Stimulated activated CD4-positive, alpha-beta T cell treated with anti-CD3 and anti-CD28 coated beads, Interleukin-1b, Interleukin-23, amount 100 ng/mL, for 4 hours (primary cell): ENCODE measurements at places on chromosomes 16 and 17.

GRCh38 chr16:85567101-85567866 lies 45.8 kb upstream of the GSE1 start:
- DNase-seq = no peak

GRCh38 chr17:28173801-28174200 lies 131.3 kb downstream of the NLK start:
- no peak for DNase-seq

DNA sequence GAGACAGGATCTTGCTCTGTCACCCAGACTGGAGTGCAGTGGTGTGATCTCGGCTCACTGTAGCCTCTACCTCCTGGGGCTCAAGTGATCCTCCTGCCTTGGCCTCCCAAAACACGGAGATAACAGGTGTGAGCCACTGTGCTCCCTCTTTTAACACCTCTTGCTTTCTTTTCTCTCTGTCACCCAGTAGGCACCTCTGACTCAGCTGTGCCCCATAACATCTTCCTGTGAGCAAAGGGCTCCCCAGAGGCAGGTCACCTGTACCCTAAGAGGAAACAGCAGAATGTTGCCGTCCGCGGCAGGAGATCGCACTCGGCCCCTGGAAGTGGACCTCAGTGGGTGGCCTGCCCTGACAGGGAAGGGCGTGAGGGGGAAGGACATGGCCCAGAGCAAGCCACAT lies 918 bp upstream of the NLRC3 start:
- DNase-seq = no peak

DNA sequence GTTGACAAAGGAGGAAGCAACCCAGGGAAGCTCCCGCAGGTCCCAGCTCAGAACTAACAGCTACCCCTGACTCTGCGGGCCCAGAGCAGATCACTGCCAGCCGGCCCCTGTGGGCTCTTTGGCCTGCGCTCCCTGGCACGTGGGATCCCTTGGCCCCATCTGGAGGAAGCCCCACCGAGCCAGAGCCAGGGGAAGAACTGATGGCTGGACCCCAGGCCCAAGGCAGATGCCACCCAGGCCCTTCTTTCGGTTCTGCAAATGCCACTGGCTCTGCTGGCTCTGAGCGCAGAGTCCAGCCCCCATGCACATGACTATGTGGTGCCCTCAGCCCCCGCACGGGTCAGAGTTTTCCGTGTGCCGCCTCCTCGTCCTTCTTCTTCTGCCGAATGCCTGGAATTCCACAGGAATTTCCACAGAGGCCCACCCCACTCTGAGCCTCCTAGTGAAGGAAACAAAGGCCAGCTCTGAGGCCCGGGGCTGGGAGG lies 35.8 kb upstream of the SNN start:
- no peak for DNase-seq

DNA sequence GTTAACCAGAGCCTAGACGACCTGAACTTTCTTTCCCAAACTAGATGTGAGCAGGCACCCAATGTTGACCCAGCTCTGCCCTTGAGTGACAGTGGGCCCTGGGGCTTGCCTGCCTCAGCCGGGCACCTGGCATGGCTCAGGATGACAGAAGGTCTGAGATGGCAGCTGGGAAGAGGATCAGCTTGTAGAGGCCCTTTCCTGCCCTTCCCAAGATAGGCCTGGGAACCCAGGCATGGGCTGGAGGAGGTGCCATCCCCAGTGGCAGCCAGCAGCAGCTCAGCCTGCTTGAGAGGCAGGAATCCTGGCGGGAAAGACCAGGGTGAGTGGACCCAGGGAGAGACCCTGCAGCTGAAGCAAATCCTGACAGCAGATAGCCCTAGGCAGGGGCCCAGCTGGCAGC lies 59.1 kb downstream of the PIPOX start:
- no peak for DNase-seq

DNA sequence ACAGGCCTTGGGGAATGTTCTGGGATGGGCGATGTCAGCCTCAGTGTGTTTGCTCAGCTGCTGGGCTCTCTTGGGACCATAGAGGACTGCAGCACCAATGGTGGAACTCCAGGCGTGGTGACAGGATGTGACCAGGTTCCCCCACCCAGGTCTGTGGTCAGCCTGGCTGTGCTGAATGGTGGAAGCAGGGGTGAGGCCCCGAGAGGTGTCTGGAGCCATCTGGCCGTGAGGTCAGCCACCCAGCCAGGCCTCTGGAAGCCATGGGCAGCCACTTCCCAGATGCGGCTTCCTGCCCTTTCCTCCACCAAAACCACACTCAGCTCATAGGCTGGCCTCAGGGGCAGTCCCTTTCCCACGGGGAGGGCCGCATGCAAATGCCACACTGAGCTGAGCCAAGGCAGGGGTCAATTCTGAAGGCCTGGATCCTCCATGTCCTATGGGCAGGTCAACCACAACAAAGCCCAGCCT lies 7.8 kb upstream of the MAPK7 start:
- DNase-seq = no peak

DNA sequence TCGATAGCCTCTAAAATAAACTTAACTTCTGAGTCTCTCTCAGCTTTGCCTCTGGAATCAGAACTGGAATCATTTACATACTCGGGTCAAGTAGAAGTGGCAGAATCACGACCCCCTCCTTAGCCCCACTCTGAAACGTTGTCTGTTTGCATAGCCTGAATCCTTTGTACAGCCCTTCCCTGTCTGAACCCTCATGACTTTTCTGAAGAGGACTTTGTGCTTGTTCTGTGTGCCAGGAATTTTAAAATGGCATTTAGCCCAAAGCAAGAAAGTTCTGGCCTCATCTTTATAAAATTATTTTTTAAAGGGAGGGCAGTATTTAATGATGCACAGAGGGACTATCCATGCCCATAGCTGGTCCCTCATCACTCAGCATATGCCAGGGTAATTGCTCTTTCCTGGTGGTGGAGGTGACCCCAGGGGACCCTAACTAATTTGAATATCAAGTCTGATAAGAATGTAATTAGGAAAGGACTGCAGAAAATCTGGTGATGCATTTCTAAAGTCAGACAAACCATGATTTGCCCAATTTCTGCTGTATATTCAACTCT lies 342.7 kb upstream of the TNRC6C start:
- DNase-seq = no peak

DNA sequence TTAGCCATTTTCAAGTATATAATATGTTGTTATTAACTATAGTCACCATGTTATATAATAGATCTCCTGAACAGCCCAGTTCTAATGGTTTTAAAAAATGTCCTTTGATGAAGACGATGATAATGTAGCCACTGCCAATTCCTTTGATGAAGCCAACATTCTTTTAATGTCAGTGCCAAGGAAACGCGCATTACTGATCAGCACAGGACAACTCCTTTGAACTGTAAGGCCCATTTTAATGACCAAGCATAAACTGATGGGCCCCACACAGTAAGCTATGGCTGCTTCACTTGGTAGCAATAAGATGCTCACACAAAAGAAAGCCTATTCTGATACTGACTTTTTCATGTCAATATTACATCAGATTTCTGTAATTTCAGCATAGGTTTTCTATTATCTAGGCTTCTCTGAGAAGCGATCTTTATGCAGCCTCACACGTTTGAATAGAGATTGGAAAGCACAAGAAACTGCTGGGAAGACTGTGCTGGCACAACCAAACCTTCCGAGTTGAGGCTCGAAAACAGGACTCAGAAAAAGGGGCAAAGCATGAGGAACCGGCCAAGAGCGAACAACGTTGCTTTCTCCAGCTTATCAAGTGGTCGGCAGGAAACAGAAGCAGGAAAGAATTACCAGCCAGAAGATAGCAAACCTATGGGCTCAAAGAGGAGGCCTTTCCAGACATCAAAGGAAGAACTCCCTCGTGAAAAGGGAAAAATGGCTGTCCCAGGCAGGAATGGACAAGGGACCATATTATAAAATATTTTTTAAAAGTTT lies 19.4 kb downstream of the ERN1 start:
- no peak for DNase-seq

- DNase-seq = no peak
Measured at GRCh38 chr16:85077039-85077438, 35.2 kb downstream of the CIBAR2 start.

- no peak for DNase-seq
Measured at GRCh38 chr16:11408216-11408615, 63.0 kb downstream of the RMI2 start.

GRCh38 chr16:53892155-53892554 lies 188.2 kb downstream of the FTO start:
- peak; percentile 1 for DNase-seq

GRCh38 chr17:17096438-17097178 lies 54.4 kb downstream of the MPRIP start:
- no peak for DNase-seq

GRCh38 chr16:4101421-4102219 lies 14.6 kb downstream of the ADCY9 start:
- no peak for DNase-seq

DNA sequence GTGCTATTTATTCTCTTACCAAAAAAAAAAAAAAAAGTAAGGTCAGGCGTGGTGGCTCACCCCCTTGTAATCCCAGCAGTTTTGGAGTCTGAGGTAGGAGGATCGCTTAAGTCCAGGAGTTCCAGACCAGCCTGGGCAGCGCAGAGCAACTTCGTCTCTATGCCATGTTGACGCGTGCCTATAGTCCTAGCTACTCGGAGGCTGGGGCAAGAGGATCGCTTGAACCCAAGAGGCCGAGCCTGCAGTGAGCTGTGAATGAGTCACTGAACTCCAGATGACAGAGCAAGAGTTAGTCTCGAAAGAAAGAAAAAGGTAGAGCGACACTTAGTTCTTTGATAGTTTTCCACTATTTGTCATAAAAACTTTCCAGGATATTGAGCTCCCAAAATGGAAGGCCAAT lies 1.4 kb upstream of the TENT4B start:
- peak; percentile 11 for DNase-seq

- DNase-seq = no peak
Measured at GRCh38 chr16:56851671-56852400, 13.2 kb upstream of the SLC12A3 start.

GRCh38 chr17:32265192-32265923 lies at the start of gene RHBDL3:
TSS of gene RHBDL3 (plus strand) at chr17:32265832. CDS start at chr17:32266190, 358 bp downstream.
- DNase-seq = peak; percentile 23

GRCh38 chr17:29905086-29905878 lies 24.7 kb downstream of the SSH2 start:
- DNase-seq = no peak

- DNase-seq = no peak
Measured at GRCh38 chr17:13070732-13071131, 52.9 kb upstream of the ELAC2 start.

GRCh38 chr17:31111183-31111582 lies 16.4 kb downstream of the NF1 start:
- DNase-seq = no peak

- DNase-seq = no peak
Measured at GRCh38 chr16:4391631-4392381, 20.2 kb downstream of the VASN start.

- DNase-seq = no peak
Measured at GRCh38 chr17:373613-374230, 21.1 kb upstream of the RPH3AL start.

DNA sequence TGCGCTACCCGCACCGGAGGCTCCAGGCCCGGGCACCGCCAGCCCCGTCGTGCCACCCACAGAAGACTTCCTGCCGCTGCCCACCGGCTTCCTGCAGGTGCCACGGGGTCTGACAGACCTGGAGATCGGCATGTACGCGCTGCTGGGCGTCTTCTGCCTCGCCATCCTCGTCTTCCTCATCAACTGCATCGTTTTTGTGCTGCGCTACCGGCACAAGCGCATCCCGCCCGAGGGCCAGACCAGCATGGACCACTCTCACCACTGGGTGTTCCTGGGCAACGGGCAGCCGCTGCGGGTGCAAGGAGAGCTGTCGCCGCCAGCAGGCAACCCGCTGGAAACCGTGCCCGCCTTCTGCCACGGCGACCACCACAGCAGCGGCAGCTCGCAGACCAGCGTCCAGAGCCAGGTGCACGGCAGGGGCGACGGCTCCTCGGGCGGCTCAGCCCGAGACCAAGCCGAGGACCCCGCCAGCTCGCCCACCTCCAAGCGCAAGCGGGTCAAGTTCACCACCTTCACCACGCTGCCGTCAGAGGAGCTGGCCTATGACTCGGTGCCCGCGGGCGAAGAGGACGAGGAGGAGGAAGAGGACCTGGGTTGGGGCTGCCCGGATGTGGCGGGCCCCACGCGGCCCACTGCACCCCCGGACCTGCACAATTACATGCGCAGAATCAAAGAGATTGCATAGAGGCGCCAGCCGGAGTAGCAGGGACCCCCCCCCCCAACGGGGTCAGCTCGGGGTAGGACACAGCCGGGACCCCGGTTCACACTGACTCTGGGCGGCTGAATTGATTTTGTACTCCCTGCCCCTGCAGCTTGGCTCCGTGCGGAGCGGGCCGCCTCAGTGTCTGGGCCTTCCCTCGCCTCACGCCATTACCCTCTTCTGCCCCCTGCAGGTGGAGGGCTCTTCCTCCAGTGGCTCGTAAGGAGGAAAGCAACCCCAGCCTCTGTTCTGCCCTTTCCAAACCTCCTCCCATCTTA lies 58.5 kb downstream of the TMEM132E start:
- DNase-seq = peak; percentile 71

DNA sequence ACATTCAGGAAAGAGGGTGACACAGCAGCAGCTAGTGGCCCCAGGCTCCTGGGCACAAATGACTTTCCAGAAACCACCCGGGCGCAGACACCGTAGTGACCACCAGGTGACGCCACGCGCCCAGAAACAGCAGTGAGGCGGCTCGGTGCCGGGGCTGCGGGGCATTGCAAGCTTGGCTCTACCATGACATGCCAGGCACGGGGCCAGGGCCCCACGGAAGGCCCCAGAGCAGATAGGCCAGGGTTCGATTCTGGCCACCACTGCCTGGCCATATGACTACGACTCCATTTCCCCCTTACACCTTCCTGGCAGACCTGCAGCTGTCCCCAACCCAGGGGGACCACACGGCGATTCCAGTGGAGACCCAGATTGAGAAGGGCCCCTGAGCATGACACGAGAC lies 6.7 kb downstream of the RHBDF1 start:
- peak; percentile 80 for DNase-seq

DNA sequence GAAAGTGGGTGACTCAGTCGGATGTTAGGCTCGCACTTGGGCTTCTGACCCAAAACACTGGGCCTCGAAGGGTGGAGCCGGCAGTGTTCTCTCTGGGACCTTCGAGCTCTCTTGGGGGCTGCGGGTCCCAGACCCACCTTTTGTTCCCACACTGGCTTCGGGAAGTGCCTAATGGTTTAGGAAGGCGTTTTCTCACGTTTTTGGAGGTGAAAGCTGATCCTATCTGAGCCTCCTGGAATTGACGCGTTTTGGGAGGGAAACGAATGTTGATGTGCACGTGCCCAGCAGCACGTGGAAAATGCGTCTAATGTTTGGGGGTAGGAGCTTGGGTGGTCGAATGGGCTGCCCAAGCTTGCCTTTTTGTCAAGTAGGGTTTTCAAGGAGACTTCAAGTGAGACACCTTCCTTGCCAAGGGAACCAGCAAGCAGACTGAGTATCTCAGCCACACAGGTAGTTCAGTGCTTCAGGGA lies 666 bp downstream of the HGS start:
- no peak for DNase-seq

DNA sequence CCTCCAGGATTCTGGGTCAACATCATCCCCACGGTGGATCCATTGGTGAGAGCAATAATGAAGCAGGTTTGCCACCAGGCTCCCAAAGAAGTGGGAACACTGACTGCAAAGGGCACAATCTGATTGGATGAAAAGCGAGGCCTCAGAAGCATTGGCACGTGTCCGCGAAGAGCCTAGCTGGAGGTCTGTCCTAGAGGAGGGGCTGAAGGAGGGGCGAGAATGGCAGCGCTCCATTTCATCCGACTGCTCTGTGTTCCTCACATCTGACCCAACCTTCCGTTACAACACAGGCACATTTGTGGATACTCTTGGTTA lies 79.9 kb downstream of the MRC2 start:
- no peak for DNase-seq
